ENCODE measurements at places on chromosomes 13 and 19.
A peak's percentile ranks its signal among the peaks of the same experiment; 100 is the strongest.

DNA sequence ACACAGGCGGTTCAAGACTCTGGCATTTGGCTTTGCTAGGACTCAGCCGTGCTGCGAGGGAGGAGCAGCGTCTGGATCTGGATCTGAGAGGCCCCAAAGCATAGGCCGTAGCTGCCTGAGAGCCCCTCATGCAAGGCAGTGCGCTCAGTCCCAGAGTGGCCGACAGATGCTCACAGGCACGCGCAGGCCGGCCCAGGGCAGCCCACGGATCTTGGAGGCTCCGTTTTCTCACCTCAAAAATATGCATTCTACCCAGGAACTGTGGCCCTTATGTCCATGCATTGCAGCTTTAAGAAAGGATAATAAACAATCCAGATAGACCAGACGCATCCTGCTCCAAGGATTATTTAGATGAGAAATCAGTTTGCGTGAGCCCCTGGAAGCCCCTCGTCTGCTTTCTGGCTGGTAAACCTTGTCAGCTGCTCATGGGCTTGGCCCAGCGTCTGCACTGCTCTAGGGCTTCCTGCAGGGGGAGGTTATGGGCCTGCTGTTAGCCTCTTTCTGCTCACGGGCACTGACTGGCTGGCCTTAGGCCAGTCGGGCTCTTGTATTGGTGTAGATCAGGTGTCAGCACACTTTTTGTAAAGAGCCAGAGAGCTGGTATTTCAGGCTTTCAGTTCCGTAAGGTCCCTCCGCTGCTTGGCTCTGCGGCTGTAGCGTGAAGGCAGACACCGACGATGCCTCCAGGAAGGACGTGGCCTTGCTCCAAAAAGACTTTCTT lies 24.2 kb downstream of the TEX29 start:
- peak; percentile 66 for DNase-seq

DNA sequence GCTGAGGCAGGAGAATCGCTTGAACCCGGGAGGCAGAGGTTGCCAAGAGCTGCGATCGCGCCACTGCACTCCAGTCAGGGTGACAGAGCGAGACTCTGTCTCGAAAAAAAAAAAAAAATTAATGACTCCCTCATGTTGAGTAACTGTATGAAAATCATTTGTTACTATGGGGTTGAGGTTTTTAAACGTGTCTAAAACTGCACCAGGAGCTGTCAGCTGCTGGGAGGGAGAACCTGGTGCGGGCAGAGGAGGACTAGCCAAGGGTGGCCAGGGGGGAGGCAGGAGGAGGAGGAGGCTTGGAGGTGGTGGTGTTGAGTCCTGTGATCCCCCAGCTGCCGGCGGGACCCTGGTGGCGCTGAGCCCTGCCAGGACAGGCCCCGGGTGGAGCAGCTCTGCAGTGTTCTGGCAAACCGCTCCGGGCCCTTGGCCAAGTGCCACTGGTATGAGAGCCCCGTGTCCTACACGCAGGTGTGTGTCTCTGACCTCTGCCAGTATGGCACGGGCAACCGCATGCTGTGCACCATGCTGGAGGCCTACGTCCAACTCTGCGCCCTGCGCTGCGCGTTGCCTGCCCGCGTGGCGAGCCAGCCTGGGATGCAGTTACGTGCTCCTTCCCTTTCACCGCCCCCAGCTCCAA lies 17.1 kb upstream of the FXYD3 start:
- no peak for DNase-seq

DNA sequence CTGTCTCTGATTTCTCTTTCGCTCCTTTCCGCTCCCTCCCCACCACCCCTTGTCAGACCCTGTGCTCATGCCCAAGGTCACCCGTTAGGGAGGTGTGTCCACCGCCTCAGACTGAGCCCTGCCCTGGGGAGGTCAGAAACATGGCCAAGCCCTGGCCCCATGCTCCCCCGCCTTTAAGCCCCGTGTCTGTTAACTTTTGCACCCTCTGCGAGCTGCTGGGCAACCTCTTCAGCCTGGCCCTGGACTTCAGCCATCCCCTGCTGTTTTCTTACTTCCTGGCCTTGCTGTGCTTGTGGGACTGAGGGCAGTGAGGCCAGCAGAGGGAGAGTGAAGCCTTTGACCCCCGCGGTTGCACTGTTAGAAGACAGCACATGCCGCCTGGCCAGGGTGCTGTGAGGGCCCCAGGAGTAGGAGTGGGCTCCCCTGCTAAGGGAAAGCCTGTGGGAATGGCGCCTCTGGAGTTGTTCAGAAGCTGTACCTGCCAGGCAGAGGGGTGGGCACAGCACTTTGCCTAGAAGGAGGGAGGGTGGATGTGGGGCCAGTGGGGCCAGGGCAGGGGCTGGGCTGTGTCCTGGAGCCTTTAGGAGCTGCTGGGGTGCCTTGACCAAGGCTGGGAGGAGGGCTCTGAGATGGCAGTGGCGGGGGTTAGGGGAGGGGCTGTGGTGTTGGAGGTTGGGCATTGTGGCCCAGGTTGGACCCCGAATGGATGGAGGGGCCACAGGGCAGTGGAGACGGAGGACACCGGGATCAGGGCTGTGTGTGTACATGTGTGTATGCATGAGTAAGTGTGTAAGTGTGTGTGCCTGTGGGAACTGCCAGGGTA lies 7.9 kb downstream of the UPF1 start:
- no peak for DNase-seq

DNA sequence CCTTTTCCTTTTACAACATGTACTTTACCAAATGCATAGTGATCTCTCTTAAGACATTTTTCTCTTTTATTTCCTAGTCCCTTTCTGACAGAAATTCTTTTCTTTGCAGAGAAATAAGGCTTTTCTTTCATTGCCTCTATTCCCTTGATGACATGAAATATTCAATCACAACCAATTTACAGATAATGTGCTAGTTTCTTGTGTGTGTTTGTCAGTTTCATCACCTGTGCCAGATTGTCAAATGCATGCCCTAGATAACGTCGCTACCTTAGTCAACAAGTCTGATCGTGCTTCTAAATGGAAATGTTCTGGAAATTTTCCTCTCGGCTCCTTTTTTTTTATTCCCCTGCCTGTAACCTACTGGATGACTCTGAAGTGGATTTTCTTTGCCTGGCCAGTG lies 478.1 kb downstream of the KLF5 start:
- DNase-seq: no peak

DNA sequence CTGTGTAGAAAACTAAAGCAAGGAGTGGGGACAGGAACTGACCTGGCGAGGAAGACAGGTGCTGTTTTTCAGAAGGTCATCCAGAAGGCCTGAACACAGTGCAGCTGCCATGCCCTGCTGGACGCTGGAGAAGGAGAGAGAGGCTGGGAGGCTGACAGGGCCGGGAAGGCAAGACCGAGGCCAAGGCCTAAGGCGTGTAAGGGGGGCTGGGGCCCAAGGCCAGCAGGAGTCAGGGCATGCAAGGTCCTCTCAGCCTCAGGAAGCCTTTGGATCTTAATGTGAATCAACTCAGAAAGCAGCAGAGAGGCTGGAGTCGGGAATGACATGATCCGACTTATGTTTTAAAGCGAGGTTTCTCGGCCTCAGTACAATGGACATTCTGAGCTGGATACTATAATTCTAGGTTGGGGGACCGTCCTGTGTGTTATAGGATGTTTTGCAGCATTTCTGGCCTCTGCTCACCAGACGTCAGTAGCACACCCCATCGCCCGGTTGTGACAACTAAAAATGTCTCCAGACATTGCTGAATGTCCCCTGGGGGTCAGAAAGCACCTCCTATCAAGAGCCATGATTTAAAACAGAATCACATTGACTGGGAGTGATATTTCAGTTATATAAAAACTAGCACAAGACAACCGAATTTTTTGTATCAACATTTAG lies 530.4 kb downstream of the MYO16 start:
- peak; percentile 27 for DNase-seq

DNA sequence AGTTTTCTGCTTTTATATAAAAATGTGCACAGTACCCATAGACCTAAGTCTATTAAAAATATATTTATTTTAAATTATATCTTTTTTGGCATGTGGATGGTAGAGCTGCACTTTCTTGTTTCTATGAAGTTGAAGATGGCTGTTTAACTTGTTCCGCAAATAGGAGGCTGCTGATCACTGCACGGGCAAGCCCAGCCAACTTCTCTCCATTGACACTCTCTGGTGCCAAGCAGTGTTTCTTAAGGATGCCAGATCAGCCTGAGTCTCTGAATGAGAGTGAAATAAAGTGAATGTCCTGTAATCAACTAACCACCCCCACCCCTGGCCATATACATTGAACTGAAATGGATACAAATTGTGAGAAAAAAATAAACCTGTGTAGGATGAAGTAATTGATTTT lies 202.9 kb upstream of the KLHL1 start:
- DNase-seq: no peak

DNA sequence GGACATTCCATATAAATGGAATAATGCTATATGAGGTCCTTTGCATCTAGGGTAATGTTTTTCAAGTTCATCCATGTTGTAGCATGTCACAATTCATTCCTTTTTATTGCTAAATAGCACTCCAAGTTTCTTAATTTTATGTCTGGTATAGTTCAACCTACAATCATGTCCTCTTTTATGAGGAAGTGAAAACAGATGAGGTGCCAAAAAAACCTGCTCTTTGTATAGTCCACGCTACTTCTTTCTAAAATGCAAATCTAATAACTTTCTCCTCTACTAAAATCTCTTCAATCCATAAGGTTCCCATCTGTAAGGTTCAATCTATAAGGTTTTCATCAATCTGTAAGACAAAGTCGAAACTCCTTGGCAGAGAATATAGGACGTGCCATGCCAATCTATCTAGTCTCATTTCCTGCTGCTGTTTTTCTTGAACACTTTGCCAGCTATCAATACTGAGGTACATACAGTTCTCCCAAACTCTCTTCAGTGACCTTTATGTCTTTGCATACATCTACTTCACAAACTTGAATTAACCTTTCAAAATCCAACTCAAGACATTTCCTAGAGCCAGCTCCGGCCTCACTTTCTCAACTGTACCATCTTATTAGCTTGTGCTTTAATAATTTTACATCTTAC lies 33.7 kb downstream of the INTS6 start:
- no peak for DNase-seq

DNA sequence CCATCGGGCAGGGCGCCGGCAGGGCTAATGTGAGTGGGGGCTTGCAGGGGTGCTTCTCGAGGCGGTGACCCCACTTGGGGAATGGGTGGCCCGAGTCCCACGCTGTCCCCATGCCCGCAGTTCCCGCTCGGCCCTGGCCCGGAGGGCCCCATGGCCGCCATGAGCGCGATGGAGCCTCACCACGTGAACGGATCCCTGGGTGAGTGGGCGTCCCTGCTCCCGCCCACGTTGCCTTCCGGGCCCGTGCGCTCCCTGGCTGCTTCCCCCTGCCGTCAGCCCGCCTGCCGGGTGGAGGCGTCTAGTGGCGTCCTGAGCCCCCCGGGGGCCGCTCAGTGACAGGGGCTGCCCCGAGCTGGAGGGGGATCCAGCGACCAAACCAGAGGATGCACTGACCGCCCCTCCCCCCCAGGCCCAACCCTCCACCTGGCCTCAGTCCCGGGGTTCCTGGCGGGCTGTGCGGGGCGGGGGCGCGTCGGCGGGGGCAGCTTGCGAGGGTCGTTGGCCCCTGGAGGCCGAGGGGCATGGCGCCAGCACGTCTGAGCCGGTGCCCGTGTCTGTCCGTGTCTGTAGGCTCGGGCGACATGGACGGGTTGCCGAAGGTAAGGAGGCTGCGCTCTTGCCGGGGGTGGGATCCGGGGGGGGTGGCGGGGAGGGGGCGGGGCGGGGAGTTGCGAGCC lies 4.8 kb downstream of the ISYNA1 start:
- DNase-seq: peak; percentile 81

DNA sequence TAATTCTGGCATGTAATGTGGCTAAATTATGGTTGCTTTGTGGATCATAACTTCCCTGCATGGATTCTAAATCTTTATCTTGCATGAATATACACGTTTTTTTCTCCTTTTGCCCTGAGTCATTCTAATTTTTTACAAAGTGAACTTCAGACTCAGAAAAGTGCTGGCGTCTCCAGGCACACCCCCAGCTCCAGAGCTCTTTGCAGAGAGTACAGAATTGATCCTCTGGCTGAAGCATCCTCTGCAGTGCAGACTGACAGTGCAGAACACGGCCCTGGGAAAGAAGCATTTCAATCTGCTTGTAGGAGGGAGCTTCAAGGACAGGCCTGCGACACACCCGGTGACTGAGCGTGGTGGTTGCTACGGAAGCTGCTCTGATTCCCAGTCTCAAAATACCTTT lies 228.1 kb downstream of the FGF9 start:
- no peak for DNase-seq

- DNase-seq: no peak
Observed at GRCh38 chr19:36093146-36093662, 17.7 kb upstream of the OVOL3 start.

GRCh38 chr13:49443357-49443703 lies 534 bp downstream of the CAB39L start:
- DNase-seq: peak; percentile 60

DNA sequence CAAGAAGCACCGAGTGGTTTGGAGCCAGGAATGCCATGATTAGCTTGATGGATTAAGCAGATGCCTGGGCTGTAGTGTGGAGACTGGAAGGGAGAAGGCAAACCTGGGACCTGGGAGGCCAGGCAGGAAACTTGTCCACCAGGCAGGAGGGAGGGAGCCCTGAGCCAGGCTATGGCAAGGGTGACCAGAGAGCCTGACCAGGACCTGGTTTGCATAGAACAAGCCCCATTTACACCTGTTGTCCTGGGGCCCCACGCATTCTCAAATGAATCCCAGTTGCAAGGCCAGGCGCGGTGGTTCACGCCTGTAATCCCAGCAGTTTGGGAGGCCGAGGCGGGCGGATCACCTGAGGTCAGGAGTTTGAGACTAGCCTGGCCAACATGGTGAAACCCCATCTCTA lies 50.2 kb upstream of the LATS2 start:
- DNase-seq: no peak

DNA sequence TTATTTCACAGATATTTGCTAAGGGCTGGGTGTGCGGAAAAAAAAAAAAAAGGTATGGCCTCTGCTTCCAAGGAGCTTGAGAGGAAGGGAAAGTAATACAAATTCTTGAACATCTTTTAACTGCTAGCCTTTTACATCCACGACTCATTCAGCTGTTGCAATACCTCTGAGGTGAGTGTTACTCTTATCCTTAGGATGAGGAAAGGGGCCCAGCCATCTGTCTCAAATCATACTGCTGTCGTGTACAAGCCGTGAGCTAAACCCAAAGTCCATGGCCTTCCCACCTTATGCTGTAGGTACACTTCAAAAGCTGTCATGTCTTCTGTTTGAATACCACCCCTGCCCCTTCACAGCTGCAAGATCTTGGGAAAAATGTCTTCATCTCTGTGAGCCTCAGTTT lies 146.8 kb downstream of the KCNRG start:
- DNase-seq: no peak

DNA sequence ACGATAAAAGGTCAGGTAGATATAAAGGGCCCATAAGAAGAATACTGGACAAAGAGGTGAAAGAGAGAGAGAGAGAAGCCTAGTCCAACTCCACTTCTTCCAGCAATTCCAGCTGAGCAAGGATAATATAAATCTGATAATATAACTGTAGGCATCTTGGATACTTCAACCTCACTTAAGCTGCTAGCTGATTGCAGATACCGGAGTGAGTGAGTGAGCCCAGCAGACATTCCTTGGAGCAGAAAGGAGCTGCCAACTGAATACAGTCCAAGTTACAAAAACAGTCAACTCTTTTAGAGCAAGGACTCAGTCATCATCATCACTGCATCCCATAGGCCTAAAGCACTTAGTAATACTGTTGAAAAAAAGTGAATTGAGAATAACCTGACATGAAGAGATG lies 387.6 kb downstream of the SLITRK6 start:
- DNase-seq: no peak
